Stimulated activated CD8-positive, alpha-beta memory T cell treated with anti-CD3 and anti-CD28 coated beads, Interleukin-4, amount 100 ng/mL, for 4 hours (primary cell): ENCODE measurements at places on chromosomes 13 and 19.

DNA sequence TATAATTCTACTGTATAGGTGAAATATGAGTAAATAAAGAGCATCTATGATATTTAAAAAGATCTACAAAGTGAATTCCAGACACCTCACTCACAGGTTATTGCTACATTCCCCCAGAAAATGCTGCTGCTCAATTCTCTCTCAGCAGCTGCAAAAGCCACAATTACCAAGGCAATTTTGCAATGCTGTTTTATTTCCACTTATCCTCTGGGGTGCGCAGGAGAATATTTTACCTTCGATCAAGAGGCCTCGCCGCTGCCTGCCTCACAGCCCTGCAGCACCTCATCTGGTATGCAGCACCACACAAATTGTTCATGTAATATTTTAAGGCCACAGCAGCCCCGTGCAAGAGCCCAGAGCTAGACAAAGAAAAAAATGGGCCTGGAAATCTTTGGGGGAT lies 333.2 kb downstream of the DNAJC15 start:
- DNase-seq = no peak

GRCh38 chr19:33204136-33204973 lies 10.2 kb downstream of the LRP3 start:
- DNase-seq = no peak

GRCh38 chr19:3750211-3750610 lies 11.3 kb downstream of the APBA3 start:
- DNase-seq = no peak

DNA sequence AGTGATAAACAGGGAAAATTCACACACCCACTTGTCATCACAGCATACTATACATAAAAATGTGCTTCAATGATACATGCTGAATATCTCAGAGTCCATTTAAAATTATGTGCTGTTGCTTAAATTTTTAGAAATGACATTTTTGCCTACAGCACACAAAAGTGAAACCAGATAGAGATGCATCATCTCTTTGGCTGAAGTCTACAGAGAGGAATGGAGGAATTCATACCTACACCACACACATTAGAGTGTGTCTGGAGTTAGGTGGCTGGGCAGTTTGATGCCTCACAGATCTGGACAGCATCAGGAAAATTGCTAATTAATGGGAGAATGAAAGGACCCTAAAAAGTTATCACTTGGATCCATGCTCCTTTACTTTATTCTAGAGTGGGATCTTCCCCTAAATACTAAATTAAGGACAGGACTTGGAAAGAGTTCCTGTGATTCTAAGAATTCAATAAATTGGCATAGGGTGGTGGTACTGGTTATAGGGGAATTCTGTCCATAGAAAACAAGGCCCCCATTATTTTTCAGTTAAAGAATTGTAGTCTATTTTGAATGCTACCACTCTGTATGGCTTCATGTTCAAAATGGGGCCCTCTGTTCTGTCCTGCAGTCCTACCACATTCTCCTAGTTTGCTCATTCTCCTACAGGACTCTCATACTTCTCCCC lies 41.3 kb downstream of the RCBTB2 start:
- DNase-seq = no peak
